ENCODE measurements at places on chromosomes 13 and 19.

DNA sequence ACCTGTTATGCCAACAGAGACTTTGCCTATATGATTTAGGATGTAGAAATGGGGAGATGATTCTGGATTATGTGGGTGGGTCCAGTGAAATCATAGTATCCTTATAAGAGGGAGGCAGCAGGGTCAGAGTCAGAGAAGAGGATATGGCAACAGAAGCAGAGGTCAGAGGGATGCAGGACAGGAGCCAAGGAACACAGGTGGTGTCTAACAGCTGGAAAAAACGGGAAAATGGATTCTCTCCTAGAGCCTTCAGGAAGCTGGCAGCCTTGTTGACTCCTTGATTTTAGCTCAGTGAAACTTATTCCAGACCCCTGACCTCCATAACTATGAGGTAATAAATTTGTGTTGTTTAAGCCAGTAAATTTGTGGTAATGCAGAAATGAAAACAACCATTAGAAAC, 28.8 kb upstream of the OXGR1 start:
- no peak for DNase-seq

DNA sequence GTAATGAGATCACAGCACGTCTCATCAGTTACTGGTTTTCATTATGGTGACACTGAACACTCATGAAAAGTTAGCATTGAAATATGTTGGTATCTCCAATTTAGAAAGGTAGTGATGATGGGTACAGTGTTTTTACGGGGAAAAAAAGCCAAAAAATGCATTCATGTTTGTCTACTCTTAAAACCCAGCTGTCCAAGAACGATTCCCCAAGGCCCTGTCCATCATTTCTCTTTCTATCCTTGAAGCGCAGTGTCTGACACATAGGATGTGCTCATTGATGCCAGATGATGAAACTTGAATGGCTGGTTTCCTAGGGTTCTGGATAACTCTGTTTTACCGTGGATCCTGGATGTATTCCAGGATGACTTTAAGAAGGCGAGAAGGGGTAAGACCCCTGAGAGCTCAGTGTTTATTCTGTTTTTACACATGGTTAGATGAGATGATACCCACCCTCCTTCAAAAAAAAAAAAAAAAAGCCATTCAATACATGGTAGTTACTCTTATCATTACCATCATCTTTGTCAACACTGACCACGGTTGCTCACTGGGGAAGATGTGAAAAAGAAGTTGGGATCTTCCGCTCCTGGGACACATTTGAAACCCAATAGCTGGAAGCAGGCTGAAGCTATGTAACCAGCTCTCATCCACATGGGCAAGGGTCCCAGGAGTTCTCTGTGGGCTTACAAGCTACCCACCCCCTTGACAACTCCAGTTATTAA, 22.5 kb downstream of the SERP2 start:
- DNase-seq = no peak

GRCh38 chr13:73857106-73857505, 277.1 kb downstream of the KLF12 start:
- DNase-seq = no peak

DNA sequence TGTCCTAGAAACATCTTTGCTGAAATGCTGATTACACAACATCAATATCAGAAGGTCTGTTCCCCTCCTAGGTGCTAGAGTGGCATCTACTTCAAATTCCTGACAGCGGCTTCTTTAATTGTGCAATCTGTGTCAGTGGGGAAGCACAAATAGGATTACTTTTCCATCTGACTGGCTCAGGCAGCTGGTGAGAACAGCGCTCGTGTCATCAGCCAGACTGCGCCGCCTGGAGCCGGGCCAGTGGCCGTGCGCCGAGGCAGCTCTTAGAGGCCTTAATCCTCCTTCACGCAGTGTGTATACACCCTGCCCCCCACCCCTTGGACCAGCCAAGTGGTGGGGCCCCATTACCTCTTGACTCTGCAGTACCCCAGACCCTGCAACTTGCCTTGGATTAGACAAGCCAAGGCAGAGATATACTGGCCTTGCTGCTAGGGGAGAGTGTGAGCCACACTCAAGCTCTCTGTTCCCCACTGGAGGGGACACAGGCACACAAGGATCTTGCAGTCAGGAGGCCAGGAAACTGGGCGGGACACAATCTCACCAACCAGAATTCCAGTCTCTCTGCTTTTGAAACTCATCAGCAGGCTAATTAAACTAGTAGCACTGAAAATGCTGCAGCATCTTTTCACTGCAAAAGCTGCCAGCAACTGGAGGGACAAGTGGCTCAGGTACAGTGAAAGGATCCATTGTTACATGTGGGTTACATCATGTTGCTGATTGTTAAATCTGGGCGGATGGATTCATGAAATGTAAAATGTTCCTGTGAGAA, 48.9 kb upstream of the EPHX3 start:
- DNase-seq = peak; percentile 83

GRCh38 chr13:77391475-77391874, 64.6 kb upstream of the MYCBP2 start:
- DNase-seq = no peak

DNA sequence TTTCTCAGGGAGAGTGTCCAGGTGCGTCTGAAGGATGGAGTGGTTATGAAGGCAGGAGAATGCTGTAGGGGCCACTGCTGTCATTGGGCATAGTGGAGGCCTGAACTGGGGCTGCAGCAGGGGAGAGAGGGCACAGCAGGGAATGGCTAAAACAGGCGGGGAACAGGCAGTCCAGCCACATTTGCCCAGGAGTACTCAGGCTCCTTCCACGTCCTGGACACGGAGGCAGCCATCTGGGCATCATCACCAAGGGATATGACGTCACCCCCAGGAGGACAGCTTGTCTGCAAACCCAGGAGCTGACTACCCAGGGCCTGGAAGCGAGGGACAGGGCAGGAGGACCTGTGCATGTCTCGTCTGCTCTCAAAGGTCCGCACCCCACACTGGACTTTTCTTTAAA, 22.2 kb downstream of the VSTM2B start:
- DNase-seq = peak; percentile 89

DNA sequence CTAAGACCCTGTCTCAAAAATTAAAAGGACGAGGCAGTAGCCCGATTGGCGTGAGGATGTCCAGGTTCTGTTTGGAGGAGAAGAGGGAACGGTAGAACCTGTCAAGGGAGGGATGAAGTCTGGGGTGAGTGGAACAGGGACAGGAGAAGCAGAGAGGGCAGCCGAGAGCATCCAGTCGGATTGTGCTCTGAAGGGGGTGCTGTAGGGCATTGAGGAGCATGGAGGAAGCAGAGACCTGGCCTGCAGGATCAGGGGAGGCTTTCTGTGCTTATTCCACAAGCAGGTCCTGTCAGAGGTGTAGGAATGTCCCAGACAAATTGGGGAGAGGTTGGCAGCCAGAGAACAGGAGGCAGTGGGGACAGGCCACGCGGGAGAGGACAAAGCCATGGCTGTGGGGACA, 14.1 kb downstream of the AP2A1 start:
- no peak for DNase-seq

GRCh38 chr19:4669723-4670480, at the start of gene MYDGF:
TSS of gene MYDGF (minus strand) at chr19:4670342. CDS start at chr19:4670334, 8 bp downstream.
- peak; percentile 97 for DNase-seq

DNA sequence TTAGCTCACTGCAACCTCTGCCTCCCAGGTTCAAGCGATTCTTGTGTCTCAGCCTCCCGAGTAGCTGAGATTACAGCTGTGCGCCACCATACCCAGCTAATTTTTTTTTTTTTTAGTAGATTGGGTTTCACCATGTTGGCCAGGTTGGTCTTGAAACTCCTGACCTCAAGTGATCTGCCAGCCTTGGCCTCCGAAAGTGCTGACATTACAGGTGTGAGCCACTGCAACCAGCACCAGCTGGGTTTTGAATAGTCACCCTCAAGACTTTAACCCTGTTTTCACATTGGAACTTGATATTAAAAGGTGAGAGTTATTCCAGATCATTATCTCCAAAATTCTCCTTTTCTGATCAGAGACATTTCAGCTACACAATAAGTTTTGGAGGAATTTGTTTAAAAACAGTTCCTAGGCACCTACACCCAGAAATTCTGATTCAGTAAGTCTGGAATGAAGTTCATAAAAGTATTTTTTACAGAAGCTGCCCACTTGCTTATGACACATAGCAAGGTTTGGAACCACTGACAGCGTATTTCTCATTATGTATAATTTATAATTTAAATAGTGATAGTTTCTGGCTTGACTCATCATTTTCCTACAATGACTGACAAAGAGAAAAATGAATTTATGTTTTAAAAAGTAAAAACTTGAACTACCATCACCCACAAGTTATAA, 417.3 kb downstream of the DIAPH3 start:
- DNase-seq = no peak

- no peak for DNase-seq
These were observed 689.6 kb downstream of the SLITRK5 start for GRCh38 chr13:88360761-88361160.

GRCh38 chr19:48646722-48647216, 782 bp upstream of the CA11 start:
- DNase-seq = no peak

GRCh38 chr13:78566631-78567030, 36.7 kb downstream of the POU4F1 start:
- no peak for DNase-seq

DNA sequence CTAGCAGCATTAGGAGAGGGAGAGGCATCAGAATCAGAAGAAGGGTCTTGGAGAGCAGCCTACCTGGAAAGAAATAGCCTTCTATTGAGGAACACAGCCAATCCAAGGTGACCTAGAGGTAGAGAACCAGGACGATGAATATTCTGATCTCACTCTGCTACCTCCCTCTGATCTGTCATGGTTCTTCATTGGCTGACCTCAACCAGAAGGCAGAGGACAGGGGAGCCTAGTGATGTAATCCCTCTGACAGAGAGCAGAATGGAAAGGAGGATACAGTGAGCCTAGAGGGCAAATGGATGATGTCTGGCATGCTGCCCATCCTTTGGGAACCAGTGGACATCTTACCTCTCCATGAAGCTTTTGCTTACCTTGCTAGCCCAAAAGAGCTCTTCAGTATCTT, 3.6 kb downstream of the ZNF507 start:
- no peak for DNase-seq

GRCh38 chr19:996051-996838, 4.0 kb upstream of the GRIN3B start:
- peak; percentile 38 for DNase-seq

GRCh38 chr13:80399340-80400163, 58.6 kb upstream of the SPRY2 start:
- DNase-seq = no peak

GRCh38 chr13:113124211-113124970, 1.8 kb downstream of the F10 start:
- DNase-seq = no peak

DNA sequence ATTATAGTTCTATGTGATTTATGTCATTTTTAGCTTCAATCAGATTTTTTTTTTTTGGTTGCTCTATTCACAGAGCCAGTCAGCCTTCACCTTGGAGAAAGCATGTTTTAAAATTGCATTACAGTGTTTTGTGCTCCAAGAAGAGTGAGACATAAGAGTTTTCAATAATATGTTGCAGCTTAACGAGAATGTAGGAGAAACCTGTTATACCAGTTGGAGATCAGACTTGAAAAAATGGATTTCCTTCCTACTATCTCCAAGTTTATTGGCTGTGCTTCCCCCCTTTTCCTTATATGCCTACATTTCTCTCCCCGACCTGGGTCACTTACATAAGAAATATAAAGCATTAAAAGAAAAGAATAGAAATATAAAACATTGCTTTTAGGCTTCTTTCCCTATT, 123.9 kb upstream of the ARGLU1 start:
- DNase-seq = no peak

- peak; percentile 51 for DNase-seq
These were observed 20.3 kb downstream of the ACTN4 start for GRCh38 chr19:38667661-38668171.

- DNase-seq = no peak
These were observed 3.7 kb upstream of the RYR1 start for GRCh38 chr19:38429811-38430156.

GRCh38 chr19:49287141-49287770, 37.7 kb downstream of the SLC6A16 start:
- no peak for DNase-seq

GRCh38 chr13:76503766-76504165, 382.4 kb downstream of the KCTD12 start:
- no peak for DNase-seq

DNA sequence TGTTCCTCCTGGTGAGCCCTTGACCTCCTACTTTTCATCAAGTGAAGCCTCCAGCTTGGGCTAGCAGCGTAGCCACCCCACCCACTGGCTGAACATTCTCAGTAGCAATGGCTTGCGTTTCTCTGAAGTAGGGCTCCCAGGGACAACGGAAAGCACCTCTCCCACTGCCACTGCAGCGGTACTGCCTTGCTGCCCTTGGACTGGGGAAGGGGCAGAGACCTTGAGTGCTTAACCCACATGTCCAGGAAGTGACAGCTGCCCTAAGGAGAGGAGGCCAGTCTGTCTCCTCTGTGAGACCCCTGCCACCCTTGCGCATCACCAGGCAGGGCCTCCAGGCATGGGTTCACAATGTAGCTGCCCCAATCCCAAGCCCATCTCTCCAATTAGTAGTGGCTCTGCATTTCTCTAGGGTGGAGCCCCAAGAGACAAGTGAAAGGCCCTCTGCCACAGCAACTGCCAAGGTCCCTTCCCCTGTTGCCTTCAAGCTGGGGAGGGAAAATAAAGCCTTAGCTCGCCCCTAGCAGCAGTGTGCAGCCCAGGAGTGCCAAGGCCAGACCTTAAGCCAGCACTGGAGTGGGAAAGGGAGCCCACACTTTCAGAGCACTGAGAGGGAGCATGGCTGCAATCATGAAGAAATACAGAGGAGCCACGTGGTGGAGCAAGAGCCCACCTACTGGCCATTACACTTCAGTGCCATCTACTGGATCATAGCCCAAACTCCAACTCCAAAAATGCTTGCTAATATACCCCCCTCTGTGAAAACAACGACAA, 175.9 kb upstream of the TRPC4 start:
- no peak for DNase-seq

DNA sequence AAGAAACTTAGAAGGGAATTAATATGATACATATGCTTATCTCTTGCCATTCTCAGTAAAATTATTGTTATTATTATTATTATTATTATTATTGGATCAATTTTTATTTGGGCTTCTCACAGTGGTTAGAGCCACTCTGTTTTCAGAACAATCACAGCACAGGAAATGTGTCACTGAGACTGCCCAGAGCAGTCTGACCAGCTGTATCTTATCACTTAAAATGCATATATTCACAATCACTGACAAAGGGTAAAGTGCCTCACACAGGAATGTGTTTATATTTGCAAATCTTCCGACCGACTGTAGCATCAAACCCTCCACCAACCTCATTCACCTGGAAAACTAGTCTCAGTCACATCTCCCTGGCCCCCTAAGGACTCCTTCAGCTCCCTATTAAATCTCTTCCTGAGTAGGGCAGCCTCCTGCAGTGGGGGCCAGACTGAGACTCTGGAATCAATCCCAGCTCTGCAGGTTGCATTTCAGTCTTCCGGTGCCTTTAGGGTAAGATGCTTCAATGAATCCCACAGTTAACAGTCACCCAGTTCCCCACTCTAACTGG, 738.3 kb upstream of the SLITRK5 start:
- no peak for DNase-seq

GRCh38 chr19:2171349-2172145, 7.8 kb downstream of the DOT1L start:
- no peak for DNase-seq

DNA sequence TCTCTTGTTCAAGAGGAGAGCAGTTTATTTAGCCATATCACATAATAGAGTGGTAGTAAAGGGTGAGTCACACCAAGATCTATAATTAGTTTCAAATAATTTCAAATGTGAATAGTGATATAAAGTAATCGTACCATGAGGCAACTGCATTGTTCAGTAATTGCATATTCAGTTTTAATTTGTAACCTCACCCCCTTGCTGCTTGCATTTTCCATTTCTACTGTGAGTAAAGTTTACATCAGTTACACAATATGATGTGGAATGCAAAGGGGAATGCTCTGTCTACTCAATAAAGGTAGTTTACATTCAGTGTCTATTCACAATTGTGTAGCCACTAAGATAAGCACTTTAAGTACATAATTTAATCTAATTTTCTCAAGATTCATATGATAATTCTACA, 1695.7 kb upstream of the SPRY2 start:
- no peak for DNase-seq
